ENCODE measurements at places on chromosomes 4 and X.

DNA sequence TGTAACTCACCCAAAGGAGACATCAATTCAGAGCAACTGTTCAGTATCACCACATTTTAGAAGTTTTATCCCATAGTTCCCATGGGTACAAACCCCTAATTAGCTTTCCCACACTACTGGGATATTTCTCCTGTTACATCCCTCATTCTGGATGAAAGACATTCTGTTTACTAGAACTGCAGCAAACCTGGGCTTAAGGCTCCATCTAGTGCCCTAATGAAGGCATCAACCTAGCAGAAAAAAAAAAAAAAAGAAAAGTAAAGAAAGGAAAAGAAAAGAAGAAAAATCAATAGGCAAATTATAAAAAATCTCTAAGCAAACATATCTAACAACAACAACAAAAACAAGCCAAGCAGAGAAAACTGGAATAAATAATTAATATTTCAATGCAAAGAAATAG is 133.7 kb upstream of the CPXCR1 start:
- DNase-seq: no peak

- DNase-seq: peak; percentile 60
Observed at GRCh38 chr4:8916351-8916885, 44.8 kb upstream of the HMX1 start.

DNA sequence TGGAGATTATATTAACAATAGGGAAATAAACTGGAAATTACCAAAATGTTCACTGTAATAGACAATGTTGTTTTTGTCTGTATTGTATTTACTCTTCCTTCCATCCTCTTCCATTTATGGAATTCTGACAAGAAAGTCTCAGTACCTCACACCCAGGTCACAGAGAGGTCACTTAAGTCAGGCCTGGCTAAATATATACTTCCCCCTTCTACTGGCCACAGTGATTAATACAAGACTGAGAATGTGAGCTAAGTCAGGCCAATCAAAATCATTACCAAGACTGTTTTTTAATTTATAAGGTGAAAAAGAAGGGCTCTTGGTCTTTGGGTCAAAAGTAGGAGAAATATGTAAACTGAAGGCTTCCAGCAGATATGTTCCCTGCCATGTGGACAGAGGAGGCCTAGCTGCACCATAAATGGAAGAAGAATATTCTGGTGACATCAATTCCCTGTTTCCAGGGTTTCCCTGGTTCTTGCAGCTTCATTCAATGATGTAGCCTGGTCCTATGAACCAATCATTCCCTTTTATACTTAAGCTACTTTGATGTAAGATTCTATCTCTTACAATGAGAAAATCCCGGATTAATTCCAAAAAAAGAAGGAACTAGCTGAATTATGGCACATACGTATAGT is 64.3 kb downstream of the LRBA start:
- no peak for DNase-seq

DNA sequence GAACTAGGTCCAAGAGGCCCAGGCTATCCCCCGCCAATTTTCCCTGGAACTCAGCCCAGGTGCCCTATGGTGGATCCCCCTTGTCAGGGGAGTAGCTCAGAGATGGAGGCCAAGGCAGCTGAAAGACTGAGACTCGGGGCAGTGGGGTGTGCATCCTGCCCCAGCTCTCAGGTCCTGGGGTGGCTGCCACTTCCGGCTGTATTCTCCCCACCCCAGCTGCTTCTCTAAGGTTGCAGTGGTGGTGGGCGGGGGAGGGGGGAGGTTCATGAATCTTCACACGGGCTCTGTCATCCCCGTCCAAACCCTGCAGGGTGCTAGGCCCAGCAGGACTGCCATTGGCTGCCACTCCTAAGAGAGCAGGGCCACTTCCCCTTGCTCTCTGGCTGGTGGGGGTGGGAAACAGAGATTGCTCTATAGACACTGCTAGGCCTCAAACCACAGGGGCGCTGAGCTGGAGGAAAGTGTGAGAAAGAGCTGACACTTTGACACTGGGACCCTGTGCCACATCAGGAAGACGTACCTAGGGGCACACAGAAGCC is 1.5 kb downstream of the SASH3 start:
- DNase-seq: peak; percentile 78

GRCh38 chr4:186285147-186285546 is 19.2 kb downstream of the F11 start:
- no peak for DNase-seq

DNA sequence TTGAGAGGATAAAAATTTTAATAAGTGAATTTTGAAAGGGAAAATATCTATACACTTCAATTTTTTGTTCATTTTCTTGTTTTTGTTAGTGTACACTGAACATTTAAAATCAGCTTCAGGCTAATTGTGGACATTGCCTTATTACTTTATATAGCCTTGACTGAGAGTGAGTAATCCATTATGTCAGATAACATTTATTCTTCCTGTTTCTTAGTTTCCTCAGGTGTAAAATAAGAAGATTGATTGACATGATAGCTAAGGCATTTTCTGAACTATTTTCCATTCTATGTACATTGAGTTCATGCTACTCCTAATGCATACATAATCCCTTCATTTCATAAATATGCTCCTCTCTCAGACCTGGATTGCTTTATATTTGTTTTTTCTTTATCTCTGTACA is 607.3 kb upstream of the AADAT start:
- DNase-seq: no peak

GRCh38 chr4:38904090-38904666 is 36.6 kb downstream of the FAM114A1 start:
- no peak for DNase-seq

GRCh38 chr4:128690011-128690410 is 119.5 kb upstream of the JADE1 start:
- no peak for DNase-seq

DNA sequence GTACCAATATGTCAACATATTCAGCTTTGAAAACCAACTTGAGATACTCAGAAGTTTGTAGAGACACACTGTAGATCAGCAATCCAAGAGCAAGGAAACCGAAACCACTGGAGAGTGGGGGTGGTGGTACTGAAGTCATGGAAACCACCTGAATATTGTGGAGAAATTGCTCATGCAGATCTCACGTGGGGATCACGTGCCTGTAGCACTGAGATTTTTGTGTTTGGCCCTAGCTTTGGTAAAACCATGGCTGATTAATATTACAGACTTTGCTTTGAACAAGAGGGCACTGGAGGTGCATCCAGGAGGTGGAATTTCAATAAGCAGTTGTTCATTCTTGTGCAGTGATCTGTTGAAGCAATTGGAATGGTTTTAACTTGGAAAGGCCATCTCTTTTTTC is 47.2 kb downstream of the GBA3 start:
- DNase-seq: no peak

GRCh38 chrX:110201799-110202198 is 116.1 kb downstream of the AMMECR1 start:
- DNase-seq: no peak

GRCh38 chrX:134908356-134908755 is 82.4 kb upstream of the SMIM10 start:
- no peak for DNase-seq

- DNase-seq: no peak
Observed at GRCh38 chr4:38131371-38132091, 171.3 kb downstream of the PTTG2 start.

Measured in Right ventricle myocardium inferior (tissue), 1 donor.